ENCODE measurements at places on chromosomes 2 and 18. TPM values are rescaled to one million over a fixed set of nuclear protein-coding genes. Genes with fewer than 3 reads are reported as not detected.

Gene ACKR3
- not detected for total RNA-seq

Gene FBXO36
- 3.1 TPM for total RNA-seq

Gene RUFY4
- not detected for total RNA-seq

Gene TMEFF2
- 72.6 TPM for total RNA-seq

Gene DOK6
- total RNA-seq: not detected

Gene OSR1
- 8.6 TPM for total RNA-seq

Gene FHOD3
- total RNA-seq: 8.5 TPM

Gene KCNG3
- total RNA-seq: not detected

Gene ITGA4
- total RNA-seq: 19.2 TPM

Gene TCF7L1
- 0.46 TPM for total RNA-seq

Gene RSAD2
- 0.06 TPM for total RNA-seq

Gene ZNF892
- total RNA-seq: 4.6 TPM

Gene MLPH
- 155 TPM for total RNA-seq

Gene IL1RL1
- not detected for total RNA-seq

Gene AQP12B
- total RNA-seq: not detected

Gene CPLX4
- total RNA-seq: not detected

Gene CTDSP1
- 69.7 TPM for total RNA-seq

Gene ST3GAL5
- total RNA-seq: 34.4 TPM

Gene ASPRV1
- total RNA-seq: not detected

Gene RBKS
- 1.5 TPM for total RNA-seq

Gene SERPINB7
- total RNA-seq: 12.6 TPM

Gene SH2D6
- 5.9 TPM for total RNA-seq

Gene HRH4
- not detected for total RNA-seq

Gene MAB21L4
- not detected for total RNA-seq

Gene CAPN14
- under 0.01 TPM for total RNA-seq

Gene NEU4
- total RNA-seq: not detected

Gene SRD5A2
- not detected for total RNA-seq
